ENCODE measurements at places on chromosomes 5 and 9.

- DNase-seq, result no peak
Measured at GRCh38 chr5:82720213-82721086, 356.7 kb downstream of the TMEM167A start.

DNA sequence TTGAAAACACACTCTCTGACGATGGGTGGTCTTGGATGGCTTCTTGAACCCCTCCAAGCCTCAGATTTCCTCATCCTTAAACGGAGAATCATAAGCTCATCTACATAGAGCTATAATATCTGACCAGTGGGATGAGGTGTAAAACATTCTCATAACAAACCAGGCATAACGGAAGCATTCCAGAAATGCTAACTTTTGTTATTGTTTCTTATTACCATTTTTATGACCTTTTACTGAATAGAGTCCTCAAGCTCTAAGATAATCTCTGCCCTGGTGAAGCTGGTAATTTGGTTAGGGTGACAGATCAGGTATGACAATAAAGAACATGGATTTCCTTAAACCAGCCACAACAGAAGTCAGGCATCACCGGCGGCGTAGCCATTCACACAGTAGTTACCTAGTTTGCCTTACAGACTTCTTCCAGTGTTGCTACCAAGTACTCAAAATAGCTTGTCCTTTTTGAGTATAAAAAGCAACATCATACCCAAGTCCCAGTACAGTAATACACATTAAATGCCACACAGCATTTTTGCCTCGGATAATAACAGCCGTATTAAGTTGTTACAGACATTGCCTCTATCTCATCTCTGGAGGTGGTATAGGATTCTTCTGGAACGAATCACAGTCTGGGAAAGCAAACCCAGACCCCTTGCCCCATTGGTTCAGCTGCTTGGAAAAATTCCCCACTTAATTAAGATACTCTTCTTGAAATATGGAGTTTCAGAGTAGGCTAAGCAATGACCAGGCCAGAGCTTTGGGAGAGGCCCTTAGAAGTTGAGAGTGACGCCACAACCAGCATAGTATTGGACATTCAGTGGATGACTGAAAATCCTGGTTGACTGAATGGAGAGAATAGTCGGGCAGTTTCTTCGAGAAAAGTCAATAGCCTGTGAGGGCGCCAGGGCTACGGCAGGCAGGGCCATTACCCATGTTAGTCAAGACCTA, 252.5 kb downstream of the SLIT3 start:
- no peak for DNase-seq

DNA sequence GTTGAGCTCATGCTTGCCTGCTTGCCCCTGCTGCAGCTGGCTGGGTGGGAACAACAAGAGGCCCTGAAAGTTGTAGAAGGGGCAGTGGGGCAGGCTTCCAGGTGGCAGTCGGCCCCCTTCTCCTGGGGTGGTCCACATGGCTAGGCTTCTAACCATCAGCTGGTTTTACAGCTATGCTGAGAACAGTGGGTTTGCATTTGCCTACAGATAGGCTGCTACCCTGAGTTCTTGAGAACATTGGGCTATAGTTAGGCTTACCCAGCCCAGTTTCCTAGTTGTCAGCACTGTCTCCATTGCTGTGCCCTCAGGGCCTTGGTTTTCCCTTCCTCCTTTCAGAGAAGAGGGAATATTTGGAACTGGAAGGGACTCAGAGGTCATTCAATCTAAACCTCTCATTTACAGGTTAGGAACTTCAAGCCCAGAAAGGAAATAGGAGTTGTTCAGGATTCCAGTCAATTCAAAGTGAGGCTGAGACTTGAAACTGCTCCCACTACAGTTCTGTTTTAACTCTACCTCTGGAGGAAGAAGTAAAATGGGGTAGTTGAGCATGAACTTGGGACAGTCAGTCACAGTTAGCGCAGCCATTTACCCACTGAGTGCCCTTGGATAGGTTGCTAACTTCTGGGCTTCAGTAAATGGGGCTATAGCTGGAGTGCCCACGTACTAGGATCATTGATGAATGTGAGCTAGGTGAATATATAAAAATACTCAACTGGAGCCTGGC, 11.5 kb downstream of the LARP1 start:
- no peak for DNase-seq

- DNase-seq, result no peak
Measured at GRCh38 chr5:132234684-132235062, 7.0 kb upstream of the P4HA2 start.

DNA sequence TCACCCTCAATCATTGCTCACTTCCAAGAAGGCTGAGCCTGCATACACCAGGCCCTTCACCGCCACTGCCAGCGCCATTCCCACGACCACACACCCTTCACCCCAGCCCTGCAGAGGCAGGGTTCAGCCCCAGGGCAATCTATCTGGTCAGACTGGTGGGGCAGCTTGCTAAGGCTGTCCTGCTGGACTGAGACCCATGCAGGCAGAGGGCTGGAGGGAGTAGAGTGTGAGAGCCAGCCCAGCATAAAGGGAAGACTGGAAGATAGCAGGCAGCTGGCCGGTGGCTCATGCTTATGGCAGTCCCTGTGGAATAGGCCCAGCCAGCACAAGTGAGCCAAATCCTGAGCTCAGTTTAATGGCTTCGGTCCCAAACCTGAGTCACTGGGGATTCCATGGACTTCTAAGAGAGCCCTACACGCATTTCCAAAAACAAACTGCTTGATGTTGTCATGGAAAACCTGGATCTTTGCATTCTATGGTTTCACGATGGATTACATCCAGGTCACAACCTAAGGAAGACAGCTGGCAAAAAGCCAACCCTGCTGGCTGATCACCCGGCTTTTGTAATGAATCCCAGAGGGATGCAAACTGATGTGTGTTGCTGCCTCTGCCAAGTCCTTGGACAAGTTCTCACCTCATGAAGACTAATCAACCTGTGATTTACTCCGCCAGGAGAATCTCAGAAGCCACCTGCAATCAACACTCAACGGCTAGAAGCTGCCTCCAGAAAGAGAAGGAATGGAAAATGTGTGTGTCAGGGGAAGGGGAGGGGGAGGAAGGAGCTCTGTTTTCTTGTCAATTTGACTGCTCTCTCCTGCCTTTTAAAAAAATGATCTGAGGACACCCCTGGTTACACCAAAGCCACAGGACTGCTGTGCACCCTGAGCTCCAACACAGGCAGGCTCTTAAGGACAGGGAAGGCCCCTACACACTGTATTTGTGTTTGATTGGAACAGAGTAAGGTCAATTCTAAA, 143.6 kb downstream of the LHFPL2 start:
- DNase-seq, result no peak

GRCh38 chr5:124452412-124452811, 294.0 kb downstream of the ZNF608 start:
- no peak for DNase-seq

GRCh38 chr5:93807846-93808245, 66.4 kb upstream of the POU5F2 start:
- no peak for DNase-seq

DNA sequence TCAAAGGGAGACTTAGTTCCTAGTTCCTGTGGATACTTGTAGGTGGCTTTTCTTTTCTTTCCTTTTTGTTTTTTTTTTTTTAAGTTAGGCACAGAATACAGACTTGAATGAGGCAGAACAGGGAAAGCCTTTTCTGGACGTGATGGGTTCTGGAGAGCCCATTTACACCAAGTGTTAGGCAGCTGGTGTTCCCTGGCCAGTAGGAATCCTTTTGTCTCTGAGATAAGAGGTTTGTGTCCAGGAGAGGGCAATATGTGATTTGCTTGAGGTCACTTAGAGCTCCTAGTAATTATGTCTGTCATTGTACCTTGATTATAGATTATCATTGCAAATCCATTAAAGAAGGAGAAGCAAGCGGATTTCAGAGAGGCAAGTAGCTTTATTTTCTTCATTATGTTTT, 9.1 kb downstream of the MEGF10 start:
- DNase-seq, result no peak

- no peak for DNase-seq
Measured at GRCh38 chr5:22968386-22968785, 115.2 kb upstream of the CDH12 start.

- no peak for DNase-seq
Measured at GRCh38 chr5:84585218-84585617, 200.5 kb upstream of the EDIL3 start.

GRCh38 chr9:1980387-1980786, 34.8 kb upstream of the SMARCA2 start:
- DNase-seq, result no peak

DNA sequence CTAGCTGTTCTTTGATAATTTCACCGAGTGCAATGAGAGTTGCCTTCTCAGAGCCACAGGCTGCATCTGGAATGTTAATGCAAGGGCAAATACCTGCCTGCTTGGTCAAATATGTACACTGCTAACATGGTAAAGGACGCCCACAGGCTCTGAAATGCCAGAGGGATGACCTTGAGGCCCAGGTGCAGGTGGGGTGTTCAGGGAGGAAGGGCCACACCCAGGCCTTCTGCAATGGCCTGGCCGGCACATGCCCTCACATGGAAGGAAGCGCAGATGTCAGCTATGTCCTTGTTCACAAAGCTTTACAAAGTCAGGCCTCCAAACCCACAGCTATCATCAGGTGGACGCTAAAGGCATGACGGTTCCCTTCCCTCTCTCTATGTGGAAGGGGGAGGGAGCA, 48.6 kb downstream of the HRH2 start:
- DNase-seq, result no peak

DNA sequence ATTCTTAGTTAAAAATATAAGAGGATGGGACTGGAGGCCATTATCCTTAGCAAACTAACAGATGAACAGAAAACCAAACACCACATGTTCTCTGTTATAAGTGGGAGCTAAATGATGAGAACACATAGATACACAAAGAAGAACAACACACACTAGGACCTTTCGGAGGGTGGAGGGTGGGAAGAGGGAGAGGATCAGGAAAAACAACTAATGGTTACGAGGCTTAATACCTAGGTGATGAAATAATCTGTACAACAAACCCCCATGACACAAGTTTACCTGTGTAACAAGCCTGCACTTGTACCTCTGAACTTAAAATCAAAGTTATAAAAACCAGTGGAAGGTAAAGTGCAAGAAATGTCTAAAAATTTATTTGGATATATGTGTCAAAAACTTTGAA, 1047.4 kb upstream of the C9orf72 start:
- no peak for DNase-seq

DNA sequence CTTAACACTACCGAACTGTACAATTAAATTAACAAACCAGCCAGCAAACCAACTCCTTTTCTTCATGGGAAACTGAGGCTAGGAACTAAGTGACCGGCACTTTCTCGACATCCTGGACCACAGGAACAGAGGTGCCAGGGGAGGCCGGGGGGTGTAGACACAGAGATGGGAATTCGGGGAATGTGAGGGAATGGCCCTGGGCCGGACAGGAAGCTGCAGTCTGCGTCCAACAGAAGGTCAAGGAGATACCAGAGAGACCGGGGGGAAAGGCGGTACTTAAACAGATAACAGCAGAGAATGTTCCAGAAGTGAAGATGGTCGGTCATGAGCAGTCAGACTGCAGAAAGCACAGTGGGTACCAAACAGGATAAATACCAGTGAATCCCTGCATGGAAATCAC, 40.3 kb downstream of the DBH start:
- no peak for DNase-seq

DNA sequence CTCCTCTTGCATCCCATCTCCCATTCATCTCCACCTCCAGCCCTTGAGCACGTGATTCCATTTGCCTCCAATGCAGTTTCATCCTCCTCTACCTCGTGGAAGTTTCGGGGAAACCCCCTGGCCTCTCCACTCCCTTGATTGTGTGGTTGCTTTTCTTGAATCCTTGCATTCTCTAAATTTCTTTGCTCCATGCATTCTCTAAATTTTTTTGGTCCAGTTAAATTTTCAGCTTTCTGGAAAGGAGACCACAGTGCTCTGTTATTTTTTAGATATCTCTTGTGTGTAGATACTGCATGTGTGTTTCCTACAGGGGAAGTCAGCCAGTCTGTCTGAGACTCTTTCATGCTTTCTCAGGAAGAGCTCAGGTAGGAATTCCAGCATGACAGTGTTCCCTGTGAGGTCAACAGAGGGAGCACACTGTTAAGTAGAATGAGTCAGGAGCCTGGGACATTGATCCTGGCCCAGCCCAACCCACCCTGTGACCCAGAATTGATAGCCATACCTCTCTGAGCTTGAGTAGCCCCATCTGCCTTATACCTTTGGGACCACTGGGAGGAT, 52.8 kb downstream of the AMBP start:
- DNase-seq, result no peak

DNA sequence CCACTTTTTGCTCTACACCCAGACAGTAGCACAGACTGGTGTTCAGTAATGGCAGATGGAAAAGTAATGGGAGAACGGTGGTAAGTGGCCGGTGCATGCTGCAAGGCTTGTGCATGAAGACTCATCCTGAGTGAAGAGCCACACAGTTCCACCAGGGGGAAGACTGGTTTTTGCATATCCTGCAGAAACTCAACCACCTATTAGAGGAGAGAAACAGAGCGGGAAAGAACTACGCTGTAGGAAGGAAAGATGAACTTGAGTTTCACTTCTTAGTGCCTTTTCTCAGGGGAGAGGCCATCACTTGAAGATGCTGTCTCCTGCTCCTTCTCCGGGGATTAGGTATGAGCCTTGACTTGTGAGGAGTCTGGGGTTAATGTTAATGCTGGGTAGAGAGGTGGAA, 9.4 kb upstream of the PRSS3 start:
- no peak for DNase-seq

DNA sequence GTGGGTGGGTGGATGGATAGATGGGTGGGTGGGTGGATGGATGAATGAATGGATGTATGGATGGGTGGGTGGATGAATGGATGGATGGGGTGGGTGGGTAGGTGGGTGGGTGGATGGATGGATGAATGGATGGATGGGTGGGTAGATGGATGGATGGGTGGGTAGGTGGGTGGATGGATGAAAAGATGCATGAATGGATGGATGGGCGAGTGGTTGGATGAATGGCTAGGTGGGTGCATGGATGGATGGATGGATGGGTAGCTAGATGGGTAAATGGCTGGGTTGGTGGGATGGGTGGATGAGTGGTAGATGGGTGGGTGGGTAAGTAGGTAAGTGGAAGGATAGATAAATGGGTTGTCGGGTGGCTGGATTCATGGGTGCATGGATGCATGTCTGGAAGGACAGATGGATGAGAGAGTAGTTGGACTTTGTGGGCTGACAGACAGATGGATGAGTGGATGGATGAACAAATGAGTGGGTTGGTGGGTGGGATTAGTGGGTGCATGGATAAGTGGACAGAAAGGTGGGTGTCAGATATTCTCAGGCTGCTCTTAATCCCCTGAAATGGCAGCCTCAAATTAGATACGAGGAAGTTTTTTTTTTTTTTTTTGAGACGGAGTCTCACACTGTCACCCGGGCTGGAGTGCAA, 100.8 kb upstream of the SARDH start:
- DNase-seq, result no peak

Data from iPS DF 6.9 (cell line).